ENCODE measurements at places on chromosomes 3 and 15.

GRCh38 chr3:54783611-54784010, 144.2 kb downstream of the LRTM1 start:
- DNase-seq = no peak

DNA sequence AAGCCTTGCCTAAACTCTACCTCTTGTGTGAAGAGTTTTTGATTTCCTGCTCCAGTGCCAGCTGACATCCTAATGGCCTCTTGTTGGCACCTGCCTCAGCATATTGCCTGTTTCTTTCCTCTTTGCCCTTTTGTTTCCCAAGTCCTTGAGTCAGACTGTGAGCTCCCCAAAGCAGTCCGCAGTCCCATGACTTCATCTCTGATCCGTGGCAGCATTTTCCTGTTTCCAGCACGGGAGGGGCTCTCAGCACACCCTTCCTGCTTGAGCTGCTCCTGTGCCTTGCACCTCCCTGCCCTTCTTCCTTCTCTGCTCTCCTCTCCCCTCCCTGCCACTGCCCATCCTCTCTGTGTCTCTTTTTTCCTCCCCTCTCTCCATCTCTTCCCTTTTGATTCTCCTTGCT, 179.6 kb downstream of the EPHB1 start:
- DNase-seq = no peak

- DNase-seq = no peak
These were observed 288.0 kb upstream of the CTNNB1 start for GRCh38 chr3:40911264-40911663.

DNA sequence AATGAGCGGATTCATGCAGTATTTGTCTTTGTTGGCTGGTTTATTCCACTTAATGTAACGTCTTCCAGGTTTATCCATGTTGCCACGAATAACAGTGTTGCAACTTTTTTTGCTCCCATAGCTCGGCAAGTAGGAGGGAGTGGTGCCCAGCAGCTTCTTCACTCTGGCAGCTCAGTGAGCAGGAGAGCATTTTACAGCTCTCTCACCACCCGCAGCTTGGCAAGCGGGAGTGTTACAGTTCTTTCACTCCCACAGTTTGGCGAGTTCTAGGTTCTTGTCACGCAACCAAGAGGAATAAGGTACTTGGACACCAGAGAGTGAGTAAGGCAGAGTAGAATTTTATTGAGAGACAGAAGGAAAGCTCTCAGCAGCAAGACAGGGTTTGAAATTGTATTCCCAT, 935.2 kb downstream of the TBL1XR1 start:
- DNase-seq = no peak

DNA sequence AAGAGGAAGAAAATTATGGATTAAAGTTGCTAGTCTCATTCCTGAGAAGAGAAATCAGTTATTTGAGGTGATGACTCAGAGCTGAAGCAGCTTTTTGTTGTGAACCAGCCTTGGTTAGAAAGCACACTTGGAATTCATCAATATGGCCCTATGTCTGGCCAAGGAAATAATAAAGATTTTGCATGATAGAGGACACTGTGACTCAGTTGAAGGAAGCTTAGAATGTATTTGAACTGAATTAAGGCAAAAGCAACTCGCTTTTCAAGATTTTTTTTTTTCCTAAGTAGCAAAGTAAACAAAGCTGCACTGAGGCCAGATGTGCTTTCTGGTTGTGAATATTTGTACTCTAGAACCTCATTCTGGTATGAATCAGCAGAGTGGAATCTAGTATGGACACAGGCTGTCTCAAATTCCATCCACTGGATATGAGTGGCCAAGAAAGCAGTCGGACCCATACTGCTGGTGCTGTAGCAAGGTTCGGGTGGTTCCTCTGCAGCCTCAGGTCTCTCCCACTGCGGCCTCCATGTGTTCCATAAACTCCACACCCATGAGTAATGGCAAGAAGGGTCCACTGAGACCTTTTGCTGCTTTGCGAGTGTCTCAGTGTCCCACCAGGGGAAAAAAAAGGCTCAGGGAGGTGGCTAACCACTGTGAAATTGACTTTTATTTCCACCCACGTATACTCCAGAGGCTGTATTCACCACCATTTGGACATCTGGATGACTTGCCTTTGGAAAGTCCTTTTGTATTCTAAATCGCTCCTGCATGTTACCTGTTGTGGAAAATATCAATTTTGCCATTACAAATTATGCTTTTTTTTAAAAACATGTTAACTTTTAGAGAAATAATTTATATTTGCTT, 53.1 kb downstream of the TGFBR2 start:
- no peak for DNase-seq

GRCh38 chr15:79332824-79333510, 22.1 kb downstream of the TMED3 start:
- DNase-seq = no peak

- DNase-seq = no peak
These were observed 65.2 kb downstream of the CGGBP1 start for GRCh38 chr3:87993566-87993965.

DNA sequence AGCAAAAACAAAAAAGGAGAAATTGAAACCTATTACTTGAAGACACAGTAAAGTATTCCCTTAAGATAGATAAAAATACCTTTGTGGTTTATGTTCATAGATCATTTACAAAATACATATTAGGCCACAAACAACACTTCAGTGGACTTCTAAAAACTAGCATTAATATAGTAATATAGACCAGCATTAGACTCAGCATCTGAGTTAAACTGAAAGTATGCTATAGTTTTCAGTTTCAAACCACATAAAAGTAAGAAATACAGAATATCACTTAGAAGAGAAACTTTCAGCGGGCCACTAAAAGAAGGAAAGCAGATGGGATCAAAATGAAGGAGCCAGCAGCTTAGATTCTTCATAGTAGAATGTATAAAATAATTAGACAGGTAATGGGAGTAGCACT, 86.6 kb downstream of the MSL2 start:
- DNase-seq = no peak

DNA sequence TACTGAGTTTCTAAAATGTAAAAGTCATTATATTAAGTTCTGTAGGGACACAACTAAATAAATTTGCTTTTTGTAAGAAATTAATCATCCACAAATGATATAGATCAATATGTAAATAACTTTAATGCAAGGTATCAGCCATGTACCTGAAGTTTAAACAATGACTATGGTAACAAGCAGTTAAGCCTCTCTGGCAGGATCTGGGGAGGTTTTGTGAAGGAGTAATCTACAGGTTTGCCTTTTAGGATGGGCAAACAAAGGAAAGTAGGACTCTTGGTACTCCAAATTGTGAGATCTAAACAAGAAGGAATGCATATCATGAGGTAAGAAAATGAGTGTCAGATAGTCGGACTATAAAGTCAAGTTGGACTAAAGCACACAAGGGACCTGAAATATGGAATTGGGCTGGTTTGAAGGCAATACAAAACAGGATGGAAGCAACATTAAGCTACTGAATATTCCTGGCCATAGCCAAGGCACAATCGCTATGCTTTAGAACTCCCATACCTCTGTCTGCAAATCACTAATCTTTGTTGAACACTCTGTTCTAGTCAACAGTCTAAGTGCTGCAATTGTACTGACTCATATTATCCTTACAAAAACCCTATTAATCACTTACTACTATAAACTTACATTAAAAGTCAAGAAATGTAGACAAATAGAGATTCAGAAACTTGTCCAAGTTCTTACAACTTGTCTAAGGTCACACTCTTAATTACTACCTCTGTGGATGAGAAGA, 412.8 kb downstream of the DIPK2A start:
- DNase-seq = no peak

DNA sequence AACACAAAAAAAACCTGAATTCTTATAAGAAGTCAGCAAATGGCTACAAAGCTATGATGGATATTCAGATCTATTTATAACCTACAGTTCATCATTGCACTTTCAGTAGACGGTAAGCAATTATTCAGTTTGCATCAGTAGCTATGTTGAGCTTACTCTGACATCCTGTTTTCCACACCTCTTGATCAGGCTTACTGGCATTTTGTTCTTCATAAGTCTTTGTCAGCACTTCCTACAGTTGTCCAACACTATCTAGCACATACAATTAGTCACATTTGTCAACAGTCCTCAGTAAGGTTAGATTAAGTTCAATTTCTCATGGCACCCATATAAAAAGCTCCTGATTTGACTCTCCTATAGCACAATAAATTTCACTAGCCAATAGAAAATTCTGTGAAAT, 71.2 kb upstream of the ST3GAL6 start:
- DNase-seq = no peak
